CD4-positive, alpha-beta T cell treated with Interleukin-15 for 1 hour (primary cell): ENCODE measurements at places on chromosomes 7 and 10.

DNA sequence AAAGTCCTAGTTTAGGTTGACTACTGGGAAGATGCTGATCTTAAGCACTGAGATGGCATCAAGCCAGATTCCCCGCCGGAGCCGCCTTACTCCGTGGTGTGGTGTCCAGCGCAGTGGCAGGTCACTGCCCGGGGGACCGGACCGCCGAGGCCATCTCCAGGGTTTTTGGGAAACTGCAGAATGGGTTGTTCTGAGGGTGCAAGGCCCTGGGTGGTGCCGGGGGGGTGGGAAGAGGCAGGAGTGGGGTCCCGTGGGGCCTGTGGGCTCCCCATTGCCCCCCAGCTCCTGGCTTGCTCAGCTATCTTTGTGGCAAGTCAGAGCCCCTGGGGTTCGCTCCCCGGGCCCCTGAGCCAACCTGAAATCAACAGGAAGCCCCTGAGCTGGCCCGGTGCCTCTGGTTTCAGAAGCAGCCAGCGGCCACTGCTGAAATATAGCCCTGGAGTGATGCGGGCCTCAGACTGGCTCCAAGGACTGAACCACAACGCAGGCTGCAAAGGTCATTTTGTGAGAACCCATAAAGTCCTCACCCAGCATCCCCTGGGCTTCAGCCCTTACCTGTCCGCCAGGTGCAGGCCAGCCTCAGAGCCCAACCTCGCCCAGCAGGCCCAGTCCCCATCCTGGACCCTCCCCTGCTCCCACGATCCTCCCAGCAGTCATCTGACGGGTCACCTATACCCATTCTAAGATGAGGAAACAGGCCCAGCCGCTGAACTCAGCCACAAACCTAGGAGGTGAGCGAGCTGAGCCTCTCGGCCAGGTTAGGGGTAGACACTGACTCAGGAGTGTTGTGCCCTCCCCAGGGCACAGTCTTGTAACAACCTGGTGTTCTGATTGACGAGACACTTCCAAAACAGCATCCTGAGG, 102.7 kb downstream of the PDGFA start:
- DNase-seq = no peak

DNA sequence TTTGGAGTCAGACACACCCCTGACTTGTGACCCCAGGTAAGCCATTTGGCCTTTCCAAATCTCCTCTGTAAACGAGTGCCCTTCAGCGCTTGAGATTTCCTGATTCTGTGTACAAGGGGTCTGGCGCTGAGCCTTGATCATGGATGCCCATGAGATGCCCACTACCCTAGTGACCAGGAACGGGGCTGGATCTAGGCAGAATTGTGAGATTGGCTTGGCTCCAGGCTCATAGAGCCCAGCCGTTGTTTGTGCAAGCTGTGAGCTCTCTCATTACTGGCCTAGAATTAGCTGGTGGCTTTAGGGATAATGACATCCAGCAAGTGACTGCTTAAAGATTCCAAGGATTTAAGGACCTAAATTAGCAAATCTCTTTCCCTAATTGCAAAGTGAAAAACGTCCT, 84.9 kb downstream of the CAMK1D start:
- DNase-seq = no peak

DNA sequence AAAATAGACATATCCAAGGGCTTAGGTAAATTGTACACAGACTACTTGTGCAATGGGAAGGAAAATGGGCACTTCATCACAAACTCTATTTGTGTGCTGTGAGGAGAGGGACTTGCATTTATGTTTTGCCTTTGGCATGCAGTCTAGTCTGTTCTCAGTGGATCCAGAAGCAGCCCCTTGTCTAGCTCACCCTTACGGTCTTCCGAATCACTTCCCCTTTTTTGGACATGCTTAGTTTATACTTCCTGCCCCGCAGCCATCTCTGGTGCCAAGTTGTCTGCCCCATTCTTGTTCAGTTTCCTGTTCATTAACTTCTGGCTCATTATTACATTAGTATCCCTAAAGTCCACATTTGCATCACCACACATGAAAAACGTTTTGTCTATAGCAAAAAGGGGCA, 161.6 kb downstream of the NRCAM start:
- DNase-seq = no peak

DNA sequence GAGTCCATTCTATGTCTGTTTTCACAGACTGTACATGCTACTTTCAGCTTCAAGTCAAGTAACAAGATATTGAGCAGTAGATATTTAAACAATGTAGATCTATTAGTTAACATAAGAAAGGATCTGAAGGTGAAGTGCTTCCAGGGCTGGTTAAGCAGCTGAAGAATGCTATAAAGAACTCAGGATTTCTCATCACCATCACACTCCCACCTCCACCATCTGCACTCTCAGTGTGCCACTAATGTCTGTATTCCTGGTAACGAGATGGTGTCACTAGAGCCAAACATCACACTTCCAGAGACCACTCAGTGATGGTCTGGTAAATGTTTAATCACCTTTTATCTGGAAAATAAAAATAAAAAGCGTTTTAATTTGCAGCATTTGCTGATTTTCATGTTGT, 224.0 kb upstream of the FERD3L start:
- no peak for DNase-seq

DNA sequence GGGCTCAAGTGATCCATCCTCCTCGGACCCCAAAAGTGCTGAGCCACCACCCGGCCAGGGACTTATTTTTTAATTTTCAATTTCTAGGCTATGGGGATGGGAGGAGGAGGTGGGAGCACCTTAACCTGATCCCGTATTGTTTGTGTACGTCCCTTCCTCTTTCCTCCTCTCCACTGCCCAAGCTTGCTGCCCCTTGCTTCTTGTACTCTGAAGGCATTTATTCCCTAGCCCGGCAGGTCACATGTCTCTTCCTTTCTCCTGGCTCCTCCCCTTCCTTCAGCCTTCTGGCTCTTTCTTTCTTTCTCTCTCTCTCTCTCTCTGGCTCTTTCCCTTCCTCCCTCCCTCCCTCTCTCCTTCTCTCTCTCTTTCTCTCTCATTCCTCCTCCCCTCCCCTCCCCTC, 56.0 kb downstream of the COL26A1 start:
- no peak for DNase-seq

GRCh38 chr7:14604606-14605005, 297.9 kb downstream of the DGKB start:
- DNase-seq = no peak

DNA sequence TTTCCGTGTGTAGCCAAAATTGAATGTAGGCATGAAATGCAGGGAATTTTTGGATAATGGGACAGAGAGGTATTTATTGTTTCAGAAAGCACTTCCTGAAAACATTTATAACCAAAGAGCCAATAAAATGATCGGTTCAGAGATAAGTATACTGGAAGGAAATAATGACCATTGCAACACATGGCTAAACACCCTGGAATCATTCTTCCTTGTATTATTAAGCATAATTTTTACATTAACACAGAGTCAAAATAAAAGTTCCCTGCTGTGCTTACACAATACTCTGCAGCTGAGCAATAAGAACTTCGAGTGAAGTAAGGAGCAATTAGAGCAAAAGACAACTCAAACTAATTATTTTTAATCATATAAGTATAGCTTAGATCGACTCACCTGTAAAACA, 648.3 kb downstream of the TNS3 start:
- no peak for DNase-seq

DNA sequence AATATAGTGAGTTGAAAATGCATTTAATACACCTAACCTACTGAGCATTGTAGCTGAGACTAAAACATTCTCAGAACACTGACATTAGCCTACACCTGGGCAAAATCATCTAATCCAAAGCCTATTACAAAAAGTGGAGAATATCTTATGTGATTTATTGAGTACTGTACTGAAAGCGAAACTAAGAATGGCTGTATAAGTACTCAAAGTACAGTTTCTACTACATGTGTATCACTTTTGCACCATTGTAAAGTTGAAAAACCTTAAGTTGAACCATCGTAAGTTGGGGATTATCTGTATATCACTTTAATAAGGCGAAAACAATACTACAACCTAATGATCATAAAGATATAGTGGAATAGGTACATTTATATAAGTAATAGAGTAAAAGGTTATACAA, 45.4 kb upstream of the GRB10 start:
- no peak for DNase-seq

DNA sequence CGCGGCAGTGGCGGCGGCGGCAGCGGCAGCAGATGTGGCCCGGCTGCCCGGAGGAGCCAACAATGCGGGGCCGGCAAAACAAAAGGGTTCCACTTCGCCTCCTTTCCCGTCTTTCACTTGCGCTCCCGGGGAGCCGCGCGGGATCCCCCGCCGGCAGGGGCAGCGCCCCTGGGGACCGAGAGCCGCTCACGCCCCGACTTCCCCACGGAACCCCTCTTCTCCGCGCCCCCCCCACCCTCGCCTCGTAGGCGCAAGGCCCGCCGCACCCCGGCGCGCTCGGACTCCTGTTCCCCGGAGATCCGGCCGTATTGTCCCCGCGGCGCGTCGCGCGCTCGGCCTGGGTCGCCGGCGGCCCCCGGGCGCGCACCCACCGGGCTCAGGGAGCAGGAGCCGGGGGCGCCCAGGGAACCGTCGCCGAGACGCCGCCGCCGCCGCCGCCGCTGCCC, 854 bp downstream of the CTBP2 start:
- no peak for DNase-seq

DNA sequence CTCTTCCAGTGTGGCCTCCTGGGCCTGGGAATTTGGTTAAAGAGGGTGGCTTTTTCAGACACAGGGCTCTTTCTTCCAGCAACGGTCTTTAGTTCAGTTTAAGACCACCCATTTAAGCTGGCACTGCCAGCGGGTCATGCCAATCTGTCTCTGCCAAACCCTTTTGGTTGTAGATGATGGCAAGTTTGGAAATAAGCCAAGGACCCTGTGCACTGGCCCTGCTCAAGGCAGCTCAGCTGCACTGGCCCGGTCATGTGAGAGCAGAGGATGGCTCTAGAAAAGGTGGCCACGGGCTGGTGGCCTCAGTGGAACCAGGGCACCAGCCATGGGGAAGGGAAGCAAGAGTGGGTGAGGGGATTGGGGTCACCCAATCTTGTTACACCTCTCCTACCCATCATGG, 294.1 kb downstream of the GLRX3 start:
- no peak for DNase-seq

GRCh38 chr10:23358357-23358756, 13.8 kb upstream of the C10orf67 start:
- DNase-seq = no peak

DNA sequence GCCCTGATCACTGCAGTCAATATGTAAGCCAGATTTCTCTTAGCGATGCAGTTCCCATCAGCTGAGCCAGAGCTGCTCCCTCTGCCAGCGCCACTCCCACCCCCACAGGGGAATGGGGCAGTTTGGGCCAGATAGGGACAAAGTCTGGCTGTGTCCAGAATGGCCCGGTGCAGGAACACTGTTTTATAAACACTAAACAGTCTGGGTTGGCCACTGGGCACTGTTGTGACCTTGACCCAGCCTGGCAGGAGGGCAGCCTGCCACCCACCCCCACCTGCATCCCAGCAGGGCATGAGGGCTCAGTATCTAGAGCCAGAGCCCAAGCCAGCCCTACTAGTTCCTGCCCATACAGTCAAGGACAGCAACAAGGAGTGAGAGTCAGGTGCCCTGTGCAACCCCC, 1.3 kb downstream of the OGDHL start:
- no peak for DNase-seq

GRCh38 chr10:88289342-88289741, 293.8 kb downstream of the RNLS start:
- DNase-seq = no peak

GRCh38 chr7:90660100-90660499, 64.0 kb downstream of the CDK14 start:
- no peak for DNase-seq

DNA sequence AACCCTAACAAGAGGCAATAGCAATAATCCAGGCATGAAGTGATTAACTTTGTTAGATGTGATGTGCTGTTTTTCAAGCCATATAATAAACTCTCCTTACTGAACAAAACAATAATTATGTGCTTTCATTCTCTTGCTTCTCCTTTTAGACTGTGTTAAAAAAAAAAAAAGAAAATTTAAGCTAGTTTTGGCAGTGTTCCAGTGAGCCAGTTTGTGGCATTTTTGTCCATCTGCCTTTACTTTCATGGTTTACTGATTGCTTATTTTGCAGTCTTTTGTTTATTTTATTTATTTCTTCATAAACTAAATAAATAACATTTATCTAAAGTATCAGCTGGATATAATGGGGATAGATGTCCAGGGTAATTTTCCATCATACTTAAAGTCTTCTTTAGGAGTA, 625.3 kb downstream of the CNTNAP2 start:
- DNase-seq = no peak

GRCh38 chr7:92584953-92585352, 5.2 kb downstream of the FAM133B start:
- DNase-seq = no peak

DNA sequence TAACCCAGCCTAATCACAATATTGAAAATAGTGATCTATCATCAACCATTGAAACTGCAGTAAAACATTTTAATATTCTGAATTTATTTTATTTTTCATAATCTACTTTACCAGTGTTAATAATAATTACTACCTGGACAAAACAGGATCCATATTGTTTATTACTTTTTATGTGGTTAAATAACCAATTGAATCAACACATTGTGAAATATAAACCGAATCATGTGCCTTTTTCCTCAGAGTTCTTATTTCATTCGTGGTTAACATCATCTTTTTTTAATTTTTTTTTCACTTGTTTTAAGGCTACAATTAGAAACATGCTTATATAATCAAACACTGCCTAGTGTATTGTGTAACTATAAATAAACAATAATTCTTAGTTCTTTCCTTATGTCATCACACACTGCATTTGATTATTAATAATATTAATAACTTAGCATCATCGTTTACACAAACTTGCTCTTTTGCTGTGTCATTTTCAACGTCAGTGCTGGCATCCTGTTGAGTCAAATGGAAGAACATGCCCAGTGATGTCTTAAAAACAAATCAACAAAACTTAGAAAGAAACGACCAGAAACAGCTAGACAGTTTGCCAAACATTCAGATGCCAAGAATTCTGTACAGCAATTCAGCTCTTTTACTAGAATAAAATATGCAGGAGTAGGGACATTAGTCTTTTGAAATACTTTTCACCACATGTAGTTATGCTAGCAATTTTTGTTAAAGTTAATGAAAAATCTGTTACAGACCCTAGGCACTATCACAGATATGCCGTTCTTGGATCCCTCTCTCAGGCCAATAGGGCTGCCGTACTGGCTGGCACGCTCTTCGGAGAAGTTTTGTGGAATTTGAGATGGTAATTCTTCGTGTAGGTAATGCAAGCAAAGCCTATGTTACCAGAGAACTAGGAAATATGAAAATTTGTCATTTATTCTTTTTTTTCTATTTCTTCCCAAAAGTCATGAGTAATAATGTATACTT, 330.4 kb upstream of the SEMA3A start:
- DNase-seq = no peak
